ENCODE measurements at places on chromosomes 6 and 20. TPM values are rescaled to one million over a fixed set of nuclear protein-coding genes. Genes with fewer than 3 reads are reported as not detected.

The NRN1 gene
- total RNA-seq = 25.6 TPM

The ARMH2 gene
- total RNA-seq = not detected

The LRRC73 gene
- 0.58 TPM for total RNA-seq

The ADAT2 gene
- total RNA-seq = 11.3 TPM

The RSPH4A gene
- total RNA-seq = 0.18 TPM

The PBOV1 gene
- total RNA-seq = not detected

The KIF13A gene
- total RNA-seq = 65.8 TPM

GRCh38 chr6:111441678-111442243, 41.3 kb downstream of the REV3L start:
- no peak for DNase-seq

DNA sequence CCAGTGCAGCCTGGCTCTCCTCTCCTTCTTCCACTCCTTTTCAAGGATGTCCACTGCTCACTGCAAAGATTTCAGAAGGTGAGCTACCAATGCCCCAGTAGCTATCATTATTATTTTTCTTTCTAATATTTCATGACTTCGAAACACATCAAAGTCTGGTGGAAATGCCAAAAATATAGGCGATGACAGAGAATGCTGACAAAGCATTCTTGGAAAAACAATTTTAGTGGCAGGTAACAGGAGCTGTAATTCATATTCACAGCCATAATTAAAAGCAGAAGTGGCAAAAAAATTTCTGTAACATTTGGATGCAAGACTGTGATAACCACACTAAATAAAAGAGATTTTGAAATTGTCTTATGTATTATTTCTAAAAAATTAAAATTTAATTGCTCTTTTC, 133.6 kb downstream of the RALGAPA2 start:
- no peak for DNase-seq

DNA sequence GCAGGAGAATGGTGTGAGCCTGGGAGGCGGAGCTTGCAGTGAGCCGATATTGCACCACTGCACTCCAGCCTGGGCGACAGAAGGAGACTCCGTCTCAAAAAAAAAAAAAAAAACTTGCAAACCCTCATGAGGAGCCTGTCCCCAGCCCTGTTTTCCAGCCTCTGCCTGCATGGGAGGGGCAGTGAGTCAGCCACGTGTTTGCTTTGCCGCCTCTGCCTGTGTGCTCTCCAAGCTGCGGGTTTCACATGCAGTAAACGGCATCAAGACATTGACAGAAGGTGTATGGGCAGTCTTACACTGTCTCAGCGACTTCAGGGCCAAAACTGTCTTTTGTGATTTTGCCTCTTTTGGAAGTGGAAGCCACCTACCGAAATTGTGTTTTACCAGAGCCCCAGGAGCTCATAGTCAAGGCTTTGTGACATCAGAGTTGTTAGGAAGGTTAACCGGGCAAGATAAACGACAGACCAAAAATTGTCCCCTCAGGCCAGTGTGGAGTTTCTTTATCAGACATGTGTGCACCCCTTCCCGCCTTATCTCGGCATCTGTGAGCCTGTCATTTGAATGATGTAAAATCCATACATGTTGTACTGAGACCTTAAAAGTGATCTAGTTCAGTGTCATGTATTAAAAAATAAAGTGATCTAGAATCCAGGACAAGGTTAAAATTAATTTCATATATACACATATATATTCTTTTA, 52.9 kb downstream of the RPP40 start:
- no peak for DNase-seq

GRCh38 chr6:20370801-20371200, 30.9 kb upstream of the E2F3 start:
- no peak for DNase-seq

DNA sequence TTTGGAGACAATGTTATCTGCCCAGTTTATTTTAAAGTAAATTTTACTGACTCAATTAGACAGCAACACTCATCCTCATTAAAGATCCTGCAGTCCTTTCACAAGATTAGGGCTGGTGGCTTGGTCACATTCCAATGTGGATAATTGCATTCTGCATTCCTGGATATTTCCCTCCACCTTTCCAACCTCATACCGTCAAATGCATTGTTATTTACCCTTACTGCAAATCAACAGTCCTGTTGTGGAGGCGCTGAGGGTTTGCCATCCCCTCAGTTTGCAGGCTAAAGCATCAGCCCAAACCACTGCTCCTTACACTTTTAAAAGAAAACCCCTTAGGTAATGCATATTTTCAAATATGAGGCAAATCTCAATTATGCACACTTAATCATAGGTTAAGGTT, 5.4 kb downstream of the CITED2 start:
- DNase-seq = peak; percentile 12

- peak; percentile 32 for DNase-seq
Observed at GRCh38 chr6:126307849-126308248, 32.1 kb upstream of the CENPW start.

DNA sequence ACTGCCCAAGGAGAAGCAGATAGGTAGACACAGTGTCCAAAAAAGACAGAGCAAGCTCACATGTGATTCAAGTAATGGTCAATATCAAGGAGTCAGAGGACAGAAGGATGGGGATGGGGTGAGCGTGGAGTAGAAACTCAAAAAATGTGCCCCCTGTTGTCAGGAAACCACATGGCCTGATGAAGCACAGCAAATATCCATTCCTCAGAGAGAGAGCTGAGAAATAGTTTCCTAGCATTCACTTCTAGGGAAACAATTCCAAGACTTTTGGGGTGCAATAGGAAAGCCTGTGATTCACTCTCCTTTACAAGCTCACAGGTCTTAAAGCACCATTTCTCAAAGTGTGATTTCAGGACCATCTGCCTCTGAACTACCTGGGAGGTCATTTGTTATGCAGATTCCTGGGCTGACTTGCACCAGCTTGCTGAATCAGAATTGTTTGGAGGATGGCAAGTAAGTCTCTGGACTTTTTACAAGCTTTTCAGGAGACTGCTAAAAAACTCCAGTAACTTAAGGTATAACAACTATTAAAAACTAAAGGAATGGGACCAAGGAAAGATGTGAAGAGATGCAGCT, 432.8 kb downstream of the HDGFL1 start:
- DNase-seq = no peak

GRCh38 chr6:14787250-14787649, 458.6 kb upstream of the JARID2 start:
- DNase-seq = no peak

GRCh38 chr6:114534813-114535212, 192.0 kb upstream of the HS3ST5 start:
- no peak for DNase-seq

GRCh38 chr6:135183002-135183531, 2.0 kb downstream of the MYB start:
- no peak for DNase-seq

- peak; percentile 57 for DNase-seq
Observed at GRCh38 chr20:528923-529604, 14.5 kb downstream of the CSNK2A1 start.

GRCh38 chr6:54315656-54316055, 7.4 kb downstream of the TINAG start:
- no peak for DNase-seq

- no peak for DNase-seq
Observed at GRCh38 chr20:24149881-24150307, 161.3 kb upstream of the GGTLC1 start.
